GM04503 (cell line): ENCODE measurements at places on chromosomes 2 and 18.

GRCh38 chr2:56185582-56186046 lies 1.8 kb downstream of the CCDC85A start:
- DNase-seq, result no peak

DNA sequence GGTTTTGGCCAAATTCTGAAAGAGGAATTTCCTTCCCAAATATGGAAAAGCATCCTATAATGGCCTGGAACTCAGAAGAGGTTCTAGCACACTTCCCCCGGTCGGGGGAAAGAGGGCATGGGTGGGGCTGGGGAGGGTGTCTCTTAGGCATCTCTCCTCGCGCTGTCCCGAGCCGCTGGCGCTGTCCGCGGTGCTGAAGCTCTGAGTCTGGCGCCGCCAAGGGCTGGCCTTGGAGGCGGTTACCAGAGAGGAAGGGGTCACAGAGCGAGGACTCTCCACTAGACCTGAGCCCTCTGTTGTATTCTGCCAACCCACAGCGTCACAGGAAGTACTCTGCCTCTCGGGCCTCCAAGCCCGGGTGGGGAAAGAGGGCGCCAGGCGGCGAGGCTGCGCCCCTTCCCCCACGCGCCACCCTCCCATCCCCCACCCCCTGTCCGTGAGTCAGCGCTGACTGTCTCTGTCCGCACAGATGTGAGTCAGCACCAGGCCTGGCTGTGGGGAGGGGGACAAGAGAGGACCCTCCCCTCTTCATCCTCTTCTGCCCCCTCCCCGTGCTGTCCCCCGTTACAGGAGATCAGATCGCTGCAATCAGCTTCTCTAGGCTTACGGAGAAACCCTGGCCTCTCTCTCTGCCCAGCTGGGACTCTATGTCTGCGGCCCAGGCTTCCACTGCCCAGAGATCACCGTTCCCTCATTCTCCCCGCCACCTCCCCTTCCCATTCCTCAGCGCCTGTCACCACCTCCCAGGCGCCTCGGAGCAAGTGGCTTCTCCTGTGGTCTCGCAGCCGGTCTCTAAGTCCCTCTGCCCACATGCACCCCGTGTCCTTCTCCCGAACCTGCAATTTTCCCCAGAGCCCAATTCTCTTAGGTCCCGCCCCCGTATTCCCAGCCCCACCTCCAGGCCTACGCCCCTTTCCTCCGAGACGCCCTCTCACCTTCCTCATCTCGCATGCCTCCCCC lies 779 bp downstream of the PTPRN start:
- no peak for DNase-seq

DNA sequence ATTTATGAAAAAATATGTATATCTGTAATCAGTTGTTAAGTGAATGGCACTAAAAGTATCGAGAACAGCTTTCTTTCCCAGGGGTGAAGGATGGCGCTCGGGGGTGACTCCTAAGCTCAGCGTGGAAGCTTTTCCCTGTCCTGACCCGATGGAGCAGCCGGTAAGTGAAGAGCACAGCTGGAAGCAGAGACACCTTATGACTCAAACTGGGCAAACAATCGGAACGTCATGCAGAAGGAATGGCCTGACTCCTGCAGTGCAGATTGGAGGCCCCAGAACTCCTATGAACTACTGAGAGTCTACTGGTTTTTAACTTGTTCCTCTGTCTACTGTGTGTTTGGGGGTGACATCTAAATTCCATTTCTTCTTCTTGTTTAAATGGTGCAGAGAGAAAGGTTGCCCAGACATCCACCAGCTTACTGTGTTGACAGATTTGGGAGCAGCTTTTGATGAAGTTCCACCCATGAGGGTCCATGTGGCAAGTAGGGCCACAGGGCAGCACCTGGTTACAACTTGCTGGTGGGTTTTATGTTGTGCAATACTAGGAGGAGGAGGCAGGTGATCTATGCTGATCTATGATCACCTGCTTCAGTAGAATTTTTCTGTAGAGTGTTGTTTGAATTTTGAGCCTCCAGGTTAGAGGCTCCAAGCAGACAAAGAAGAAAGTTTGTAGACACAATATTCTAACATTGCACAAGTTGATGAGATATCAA lies 52.8 kb upstream of the TMEM182 start:
- DNase-seq, result no peak

DNA sequence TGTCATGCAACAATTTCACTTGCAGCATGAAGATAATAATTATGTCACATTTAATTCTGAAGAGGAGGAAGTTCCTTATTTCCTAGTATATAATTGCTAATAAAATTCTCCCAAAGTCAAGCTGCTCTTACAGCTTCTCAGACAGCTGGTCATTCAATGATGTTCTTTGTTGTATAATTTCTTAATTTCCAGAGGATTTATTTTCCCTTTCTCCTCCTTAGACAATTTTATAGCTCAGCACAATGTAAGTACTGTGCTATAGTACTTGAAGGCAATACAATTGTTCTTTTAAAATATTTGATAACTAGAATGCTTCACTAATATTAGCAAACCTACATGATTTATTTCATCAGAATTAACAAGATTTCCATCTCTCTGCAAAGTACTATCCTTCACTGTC lies 73.4 kb downstream of the ROCK1 start:
- no peak for DNase-seq

- DNase-seq, result no peak
Measured at GRCh38 chr2:74107071-74107470, 40.6 kb downstream of the BOLA3 start.
